ENCODE measurements at places on chromosomes 1 and 21.

DNA sequence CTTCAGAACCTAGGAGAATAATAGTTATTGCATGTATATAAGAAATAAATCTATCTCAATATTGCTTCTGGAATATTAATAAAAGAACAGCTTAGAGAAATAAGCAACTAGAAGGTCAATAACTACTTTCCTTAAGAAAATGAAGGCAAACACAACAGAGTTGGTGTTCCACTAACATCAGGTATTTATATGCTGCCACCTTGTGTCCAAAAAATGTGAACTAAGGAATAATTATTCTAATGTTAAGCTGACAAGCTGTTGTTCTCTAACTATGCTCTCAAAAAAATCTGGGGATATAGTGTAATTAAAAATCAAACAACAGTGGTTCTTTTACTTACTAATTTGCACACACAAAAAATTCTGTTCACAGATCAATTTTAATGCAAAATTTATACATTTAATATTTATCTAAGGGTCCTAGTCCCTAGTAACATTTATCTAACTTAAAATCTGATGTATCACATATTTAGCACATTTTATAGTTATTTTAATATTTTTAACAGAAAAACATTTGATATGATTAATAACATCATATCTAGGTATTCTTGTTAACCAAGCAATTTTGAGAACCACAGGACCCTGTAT, 39.6 kb downstream of the UCHL5 start:
- no peak for DNase-seq

DNA sequence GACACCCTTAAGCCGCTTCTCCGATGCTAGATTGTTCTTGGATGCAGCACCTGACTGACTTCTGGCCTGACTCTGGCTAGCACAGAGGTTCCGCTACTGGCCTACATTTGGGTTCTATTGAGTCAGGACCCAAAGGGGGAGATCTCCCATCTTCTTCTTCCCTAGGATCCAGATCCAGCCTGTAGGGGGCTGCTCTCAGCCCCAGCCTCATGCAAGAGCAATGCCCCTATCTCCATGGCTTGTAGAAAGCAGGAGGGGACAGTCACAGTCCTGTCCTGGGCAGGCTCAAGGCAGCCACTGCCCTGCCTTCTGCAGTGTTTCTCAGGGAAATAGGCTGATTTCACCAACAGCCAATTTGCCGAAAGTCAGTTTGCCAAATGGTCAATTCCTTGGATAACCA, 6.3 kb upstream of the ADAR start:
- no peak for DNase-seq

DNA sequence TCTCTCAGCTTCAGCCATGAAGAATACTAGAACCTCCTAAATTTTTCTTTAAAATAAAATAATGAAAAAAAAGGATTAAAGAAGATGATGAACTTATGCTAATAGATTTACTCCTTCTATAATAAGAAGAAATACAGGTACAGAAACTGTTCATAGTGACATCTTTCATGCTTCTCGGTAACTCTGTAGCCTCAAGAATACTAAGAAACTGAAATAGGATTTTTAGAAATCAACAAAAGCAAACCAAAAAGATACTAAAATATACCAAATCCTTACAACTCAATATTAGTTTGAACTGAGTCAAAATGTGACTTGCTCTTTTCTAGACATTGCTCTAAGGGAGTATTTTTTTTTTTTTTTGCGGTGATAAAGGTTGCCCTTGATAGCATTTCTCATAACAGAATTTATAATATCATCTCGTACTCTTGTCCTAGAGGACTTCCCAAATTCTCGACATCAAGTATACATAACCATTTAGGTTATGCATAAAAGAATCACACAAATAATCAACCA, 42.8 kb downstream of the ZZZ3 start:
- no peak for DNase-seq

DNA sequence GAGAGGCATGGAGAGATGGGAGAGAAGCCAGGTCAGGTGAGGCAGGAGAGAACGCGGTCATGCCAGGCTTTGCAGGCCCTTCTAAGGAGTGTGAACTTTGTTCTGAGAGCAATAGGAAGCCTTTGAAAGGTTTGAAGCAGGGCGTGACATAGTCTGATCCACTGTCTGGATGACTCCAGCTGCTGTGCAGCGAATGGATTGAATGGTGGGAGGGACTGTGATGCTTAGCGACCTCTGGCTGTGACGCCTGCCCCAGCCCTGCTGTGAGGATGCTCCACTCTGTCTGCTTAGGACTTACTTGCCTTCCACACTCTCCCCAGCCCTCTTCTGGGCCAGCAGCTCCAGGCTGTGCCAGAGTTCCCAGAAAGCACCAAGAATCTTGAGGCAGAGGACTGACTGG, 41.8 kb upstream of the POU3F1 start:
- no peak for DNase-seq

- no peak for DNase-seq
Measured at GRCh38 chr21:29187944-29188343, 57.5 kb downstream of the MAP3K7CL start.
